ENCODE measurements at places on chromosomes 7 and 10.

DNA sequence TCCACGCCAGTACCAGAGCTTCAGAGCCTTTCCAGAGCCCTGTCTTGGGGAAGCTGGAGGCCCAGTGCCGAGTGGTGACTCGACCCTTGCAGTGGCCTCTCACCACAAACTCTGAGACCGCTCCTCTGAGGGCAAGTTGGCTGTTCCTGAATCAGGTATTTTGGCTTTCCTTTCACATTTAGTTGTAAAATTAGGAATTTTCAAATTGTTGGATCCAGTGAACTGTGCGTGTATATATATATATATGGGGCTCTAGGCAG lies 128.7 kb upstream of the UNC5B start:
- DNase-seq: no peak

DNA sequence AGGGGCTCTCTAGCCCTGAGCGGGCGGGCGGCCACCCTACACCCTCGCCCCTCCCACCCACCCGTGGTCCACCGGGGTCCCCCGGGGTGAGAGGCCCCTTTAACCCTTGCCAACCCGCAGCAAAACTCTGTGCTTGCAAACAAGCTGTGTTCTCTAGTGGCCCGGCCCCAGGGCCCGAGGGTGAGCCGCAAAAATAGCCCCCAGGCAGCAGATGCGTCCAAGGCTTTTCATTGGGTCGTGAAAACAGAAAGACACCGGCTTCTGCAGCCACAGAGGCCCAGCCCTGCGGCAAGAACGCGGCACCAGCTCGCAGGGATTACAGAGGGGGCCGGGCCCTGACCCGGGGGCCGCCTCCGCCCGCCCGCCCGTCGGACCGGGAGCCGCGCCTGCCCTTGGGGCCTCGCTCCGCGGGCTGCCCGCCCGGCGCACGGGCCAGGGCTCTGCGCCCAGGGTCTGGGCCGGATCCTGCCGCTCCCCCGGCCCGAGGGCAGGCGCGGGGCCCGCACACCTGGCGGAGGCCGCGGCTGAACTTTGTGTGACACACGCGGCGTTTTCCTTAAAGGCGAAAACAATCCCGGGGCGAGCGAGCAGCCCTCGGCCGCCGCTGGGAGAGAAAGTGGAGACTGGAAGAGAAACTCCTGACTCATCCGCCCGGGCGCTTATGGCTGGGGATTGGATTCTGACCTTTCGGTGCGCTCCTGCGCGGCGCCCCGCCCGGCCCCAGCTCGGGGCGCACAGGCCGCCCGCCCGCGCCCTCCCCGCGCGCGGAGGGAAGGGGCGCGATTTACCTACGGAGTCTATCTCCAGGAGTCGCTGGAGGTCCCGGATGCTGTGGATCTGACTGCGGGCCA lies 2.8 kb downstream of the PDGFA start:
- DNase-seq: no peak

DNA sequence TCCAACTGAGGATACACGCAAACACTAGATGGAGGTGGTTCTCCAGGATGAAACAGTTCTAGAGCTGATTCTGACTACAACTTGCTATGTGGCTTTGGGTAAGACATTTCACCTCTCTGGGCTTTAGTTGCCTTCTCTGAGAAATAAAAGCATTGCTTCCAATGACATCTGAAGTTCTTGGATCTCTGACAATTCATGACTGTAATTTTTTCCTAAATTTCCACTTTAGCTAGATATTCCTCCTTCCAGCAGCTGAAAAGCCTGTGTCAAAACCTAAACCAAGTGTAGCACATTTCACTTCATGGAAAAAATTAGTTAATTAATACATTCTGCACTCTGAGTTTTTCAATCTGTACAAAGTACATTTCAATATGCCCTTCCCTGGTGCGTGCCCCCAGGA lies 50.0 kb upstream of the ANK3 start:
- DNase-seq: no peak

DNA sequence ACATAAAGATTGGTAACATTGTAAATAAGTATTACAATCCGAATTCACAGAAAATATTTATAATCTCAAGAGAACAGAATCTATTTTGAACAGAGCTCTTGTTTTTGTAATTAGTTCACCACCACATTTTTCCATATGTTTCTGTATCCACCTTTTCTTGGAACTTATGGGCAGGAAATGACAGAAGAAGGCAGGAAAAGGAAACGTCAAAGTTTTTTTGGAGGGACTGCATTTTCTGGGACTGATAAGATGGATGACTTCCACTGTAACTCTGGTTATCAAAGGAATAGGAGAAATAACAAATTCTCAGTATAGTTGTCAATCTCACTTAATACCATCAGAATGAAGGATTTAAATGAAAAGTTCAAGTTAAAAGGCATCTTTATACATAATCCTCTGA lies 75.1 kb upstream of the SMNDC1 start:
- no peak for DNase-seq

DNA sequence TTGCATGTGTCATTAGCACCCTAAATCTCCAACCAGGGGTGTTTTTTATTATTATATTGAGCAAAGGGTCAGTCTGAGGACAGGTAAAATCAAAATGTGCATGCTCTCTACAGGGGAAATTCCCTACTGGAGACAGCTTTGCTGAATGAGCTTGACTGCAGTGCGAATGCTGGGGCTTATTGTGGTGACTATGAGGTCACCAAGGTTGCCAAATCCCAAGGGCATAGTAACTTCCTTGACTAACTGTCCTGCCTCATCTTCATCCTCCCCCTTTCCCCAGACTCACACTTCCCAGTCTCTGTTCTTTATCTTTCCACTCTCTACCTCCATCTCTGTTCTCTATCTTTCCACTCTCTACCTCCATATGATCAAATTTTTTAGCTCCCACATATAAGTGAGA lies 22.9 kb upstream of the AOC1 start:
- DNase-seq: no peak
